ENCODE measurements at places on chromosomes 7 and 10.

DNA sequence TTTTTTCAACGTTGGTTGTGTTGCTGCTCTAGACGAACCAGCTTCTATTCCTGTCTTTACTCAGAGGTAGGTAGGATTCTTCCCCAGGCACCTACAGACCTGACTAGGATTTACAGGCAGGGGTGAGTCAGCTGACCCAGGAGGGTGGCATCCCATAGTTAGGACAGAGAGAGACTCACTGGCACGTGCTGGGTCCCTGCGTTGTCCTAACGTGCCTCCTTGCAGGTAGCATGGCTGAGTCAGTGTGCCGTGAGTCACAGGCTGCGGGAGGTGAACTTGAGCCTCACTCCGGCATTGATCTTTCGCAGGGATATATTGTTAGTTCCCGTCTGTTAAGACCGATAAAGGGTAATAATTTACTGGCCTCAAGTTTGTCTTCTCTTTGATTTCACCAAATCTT lies 96.5 kb downstream of the PFKFB3 start:
- no peak for DNase-seq

- DNase-seq, result no peak
These were observed 1071.9 kb downstream of the CNTNAP2 start for GRCh38 chr7:147188467-147188866.

GRCh38 chr10:71623098-71623985 lies 96.2 kb downstream of the C10orf105 start:
- DNase-seq, result peak; percentile 34

GRCh38 chr7:84021292-84021908 lies 173.2 kb downstream of the SEMA3A start:
- no peak for DNase-seq

DNA sequence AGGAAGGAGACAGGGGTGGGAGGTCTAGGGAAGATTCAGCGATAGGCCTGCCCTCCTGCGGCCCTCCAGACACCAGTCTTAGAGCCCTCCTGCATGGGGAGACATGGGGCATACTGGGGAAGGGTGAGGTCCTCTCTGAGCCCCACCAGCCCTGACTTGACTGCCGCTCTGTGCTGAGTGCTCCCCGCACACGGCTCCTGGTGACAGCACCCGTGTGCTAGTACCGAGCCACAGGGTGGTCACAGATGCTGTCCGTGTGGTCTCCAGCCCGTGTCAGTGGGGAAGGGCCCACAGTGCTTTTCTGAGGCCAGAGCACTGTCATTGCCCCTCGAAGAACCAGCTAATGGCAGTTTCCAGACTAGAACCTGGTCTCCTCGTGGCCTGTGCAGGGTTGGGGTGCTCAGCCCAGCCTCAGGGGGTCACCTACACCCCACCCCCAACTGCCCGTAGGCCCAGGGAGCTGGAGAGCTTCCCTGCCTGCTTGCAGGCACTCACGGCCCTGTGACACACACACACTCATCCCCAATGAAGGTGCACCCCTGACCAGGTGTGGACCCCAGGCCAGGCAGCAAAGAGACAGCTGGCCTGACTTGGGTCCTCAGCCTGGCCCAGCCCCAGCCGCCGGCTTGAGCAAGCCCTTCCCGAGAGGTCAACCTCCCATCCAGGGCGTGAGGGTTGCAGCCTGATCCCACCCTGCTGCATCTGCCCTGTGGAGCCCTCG lies 86.0 kb upstream of the RET start:
- no peak for DNase-seq

GRCh38 chr7:68158686-68159295 lies 1162.2 kb downstream of the TYW1 start:
- DNase-seq, result no peak

GRCh38 chr10:62199584-62199983 lies 69.1 kb downstream of the RTKN2 start:
- no peak for DNase-seq

GRCh38 chr10:42637648-42638054 lies 719 bp downstream of the ZNF33B start:
- DNase-seq, result no peak

GRCh38 chr10:27481486-27481885 lies 22.6 kb upstream of the RAB18 start:
- no peak for DNase-seq

- no peak for DNase-seq
These were observed 58.6 kb downstream of the PNLIPRP2 start for GRCh38 chr10:116679351-116679750.

GRCh38 chr7:91162436-91162835 lies 101.8 kb upstream of the FZD1 start:
- no peak for DNase-seq

DNA sequence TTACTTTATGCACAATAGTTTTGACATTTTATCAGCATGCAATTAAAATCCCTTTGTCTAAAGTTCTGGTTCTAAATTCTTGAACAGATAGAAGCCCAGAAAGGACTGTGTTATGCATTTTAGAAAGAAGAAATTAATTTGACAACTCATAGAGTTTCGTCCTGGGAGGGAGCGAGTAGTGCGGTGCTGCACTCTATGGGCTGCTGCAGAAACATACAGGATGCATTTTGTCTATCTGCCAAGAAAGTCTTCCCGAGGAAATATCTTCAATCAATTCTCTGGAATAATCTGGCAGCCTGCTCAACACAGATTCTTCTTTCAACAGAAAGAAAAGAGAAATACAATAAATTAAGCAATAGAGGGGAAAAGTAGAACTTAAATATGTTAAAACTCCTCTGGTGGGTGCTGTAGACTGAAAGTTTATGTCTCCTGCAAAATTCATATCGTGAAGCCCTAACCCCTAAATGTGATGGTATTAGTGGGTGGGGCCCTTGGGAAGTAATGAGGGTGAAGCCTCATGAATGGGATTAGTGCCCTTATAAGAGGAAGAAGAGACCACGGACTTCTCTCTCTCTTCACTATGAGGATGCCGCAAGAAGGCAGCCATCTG lies 39.0 kb upstream of the IFRD1 start:
- peak; percentile 38 for DNase-seq

- no peak for DNase-seq
These were observed 65.6 kb downstream of the FOXI2 start for GRCh38 chr10:127802531-127803095.

DNA sequence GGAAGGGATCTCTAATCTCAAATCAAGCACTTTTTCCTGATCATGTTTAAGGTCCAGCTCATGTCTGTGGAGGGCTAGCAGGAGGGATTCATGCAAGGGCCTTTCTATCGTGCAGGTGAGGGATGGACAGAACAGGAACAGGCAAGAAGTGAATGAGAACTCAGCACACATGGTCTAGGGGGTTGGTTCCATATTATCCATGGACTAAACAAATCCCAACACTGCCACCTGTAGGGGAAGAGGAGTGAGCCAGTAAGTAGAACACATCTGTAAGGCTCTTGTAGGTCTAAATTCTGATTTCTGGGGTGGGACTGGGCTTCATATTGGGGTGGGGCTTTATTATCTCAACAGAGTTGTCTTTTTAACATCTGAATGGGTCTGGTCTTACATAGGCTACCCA lies 138.0 kb upstream of the TARP start:
- peak; percentile 20 for DNase-seq

DNA sequence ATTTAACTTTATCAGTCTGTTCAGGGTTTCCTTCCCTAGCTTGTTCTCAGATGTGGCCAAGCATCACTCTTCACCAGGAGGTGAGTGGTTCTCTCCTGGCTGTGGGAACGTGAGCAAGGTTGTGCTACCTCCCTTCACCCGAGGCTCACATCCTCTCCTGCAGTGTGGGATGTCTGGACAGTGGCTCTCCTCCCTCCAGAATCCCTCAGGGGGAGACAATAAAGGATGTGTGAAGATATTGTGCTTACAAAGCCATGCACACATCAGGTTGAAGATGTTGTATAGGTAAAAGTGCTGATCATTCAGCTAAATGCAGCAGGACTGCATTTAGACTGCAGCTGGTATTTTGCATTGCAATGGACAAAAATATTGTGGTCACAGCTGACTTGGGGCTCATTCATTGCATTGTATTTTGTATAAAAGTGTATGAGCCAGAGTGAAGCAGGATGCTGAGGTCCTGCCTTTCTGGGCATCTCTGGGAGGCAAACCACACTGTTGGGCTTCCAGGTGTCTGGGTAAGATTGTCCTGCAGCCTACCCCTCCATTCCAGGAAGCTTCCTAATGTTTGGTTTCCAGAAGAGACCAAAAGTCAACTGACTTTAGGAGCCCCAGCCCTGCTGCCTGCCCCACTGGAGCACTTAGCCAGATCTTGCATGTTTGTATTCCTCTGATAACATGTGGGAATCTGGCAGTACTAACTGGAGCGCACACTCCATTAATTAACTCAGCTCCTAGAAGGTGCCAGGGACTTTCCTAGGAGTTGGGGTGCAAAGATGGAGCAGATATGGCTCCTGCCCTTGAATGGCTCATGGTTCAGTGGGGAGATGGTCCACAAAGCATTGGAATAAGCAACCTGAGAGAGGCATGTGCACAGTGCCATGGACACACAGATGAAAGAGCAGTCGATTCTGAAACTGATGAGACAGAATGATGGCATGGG lies 292.5 kb upstream of the ZNF32 start:
- no peak for DNase-seq

DNA sequence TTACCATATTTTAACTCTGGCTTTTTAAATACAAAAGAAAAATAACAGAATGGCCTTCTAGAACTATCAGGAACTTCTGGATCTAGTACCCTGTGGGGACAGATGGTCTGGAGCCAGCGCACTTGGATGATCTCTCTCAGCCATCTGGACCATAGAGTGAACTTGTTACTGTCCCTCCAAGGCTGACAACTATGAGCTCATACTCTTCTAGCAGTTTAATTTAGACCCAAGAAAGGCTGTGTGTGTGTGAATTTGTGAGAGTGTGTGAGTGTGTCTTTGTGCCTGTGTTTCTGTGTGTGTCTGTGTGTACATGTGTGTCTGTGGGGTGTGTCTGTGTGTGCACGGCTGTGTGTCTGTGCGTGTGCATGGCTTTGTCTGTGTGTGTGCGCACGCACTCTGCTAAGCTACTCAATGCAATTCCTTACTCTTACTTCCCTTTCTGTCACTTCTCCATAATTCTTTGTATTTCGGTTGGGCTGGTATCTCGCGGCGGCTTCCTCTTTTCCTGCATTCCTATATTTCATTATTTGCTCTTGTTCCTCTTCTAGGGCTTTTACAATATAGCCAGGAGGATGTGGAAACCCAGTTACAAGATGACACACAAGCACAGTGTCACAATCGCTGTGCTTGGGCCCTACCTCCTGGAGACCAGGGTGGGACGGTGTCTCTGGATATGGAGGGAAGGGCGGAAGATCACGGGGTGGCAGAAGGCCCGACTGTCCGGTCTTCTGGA lies 51.9 kb downstream of the IKZF1 start:
- DNase-seq, result no peak

GRCh38 chr10:92689663-92690210 lies at the start of gene HHEX:
TSS of gene HHEX (plus strand) at chr10:92689955. CDS start at chr10:92689987, 32 bp downstream.
- peak; percentile 83 for DNase-seq

- DNase-seq, result no peak
These were observed 298.7 kb downstream of the GFRA1 start for GRCh38 chr10:115974351-115974750.

DNA sequence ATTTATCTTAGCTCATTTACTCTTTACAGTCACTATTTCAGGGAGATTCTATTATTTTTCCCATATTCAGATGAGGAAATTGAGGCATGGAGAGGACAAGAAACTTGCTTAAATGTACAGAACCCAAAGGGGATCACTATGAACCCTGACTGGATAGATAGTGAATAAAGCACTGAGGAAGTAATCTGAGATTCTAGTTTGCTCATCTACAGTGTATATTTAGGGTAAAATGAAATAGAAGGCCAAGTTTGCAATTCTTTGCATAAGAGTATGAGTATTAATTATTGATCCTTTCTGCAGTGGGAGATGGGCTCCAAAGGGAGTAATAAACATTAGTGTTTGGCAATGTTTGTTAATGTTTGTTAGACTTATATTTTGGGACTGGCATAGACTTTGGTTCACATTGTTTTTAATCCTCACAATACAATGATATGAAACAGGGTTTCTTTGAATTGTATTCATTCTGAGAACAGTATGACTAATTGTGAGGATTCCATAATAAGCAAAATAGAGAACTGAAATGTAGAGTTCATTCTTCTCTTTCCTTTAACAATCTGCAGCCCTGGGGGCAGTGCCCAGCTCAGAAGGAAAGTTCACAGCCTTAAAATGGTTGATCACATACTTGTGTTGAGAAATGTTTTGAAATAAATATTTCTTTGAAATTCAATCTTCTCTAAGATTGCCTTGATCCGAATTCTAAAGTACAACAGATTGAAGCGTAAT lies 131.0 kb upstream of the ZNF804B start:
- no peak for DNase-seq

DNA sequence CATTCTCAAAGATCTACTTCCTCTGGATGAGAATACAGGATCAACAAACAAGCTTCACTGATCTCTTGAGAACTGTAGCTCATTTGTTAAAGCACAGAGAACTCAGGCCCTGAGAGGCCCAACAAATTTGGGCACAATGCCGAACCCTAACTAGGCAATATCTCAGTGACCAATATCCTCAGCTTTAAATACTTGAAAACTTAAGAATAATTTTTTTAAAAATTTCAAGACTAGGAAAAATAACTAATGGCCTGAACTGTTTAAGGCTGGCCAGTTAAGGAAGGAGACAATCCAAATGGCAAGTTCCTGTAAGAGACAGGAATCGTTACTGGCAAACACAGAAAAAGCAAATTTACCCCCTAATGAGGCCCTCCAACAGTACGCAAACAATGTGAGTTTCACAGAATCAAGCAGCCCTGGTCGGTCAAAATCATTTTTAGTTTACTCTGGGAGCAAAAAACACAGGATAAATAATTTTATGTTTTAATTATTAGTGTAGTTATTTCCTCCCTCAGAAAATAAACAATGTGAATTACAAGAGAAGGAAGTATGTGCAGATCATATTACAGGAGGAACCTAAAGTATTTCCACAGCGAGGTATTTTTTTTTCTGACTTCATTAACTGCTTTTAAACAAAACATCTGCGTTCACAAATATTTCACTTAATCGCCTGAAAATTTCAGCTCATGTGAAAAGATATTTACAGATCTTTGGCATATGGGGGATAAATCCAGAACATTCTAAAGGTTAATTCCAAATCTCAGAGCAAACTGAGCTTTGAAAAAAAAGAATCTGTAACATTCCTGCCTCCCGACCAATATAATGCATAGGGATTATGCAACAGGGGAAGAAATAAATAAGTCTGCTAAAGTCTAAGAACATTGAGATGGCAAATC lies 39.5 kb downstream of the NT5C2 start:
- no peak for DNase-seq

DNA sequence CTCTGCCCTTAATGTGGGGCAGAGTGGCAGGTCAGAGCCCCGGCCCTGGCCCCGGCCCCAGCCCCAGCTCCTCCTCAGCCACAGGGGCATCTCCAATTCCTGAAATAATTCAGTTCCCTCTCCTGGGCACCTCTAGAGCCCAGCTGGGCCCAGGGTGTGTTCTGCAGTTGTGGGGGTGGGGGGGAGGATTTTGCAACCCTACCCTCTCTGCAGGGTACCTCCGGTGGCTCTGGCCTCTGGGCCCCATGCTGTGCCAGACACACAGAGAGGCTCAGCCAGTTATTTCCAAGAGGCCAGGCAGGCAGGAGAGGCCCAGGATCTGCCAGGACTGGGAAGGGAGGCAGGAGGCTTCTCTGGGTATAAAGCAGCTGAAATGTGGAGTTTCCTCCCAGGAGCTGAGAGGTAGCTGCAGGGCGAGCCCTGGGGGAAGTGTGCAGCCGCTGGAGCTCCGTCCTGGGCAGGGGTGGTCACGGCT lies 47.9 kb downstream of the PWWP2B start:
- DNase-seq, result no peak

GRCh38 chr7:964401-965231 lies 10.1 kb upstream of the ADAP1 start:
- DNase-seq, result peak; percentile 48
